ENCODE measurements at places on chromosomes 6 and 20.

GRCh38 chr20:63125838-63126601, 89.9 kb downstream of the YTHDF1 start:
- no peak for DNase-seq

DNA sequence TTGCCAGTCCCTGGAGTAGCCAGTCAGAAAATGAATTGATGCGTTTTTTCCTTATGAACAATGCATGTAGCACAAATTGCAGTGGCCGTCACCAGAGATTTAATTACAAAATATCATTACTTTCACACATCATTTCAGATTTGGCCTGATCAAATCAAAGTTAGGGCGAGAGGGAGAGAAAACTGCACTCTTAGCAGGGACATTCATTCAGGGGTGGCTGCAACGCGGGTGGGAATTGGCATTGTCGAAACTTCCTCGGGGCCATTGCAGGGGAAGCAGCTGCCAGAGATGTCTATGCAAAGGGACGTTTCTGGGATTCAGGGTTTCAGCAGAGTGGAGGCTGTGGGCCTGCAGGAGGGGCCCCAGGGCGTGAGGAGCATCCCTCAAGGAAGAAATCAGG, 76.5 kb upstream of the TOP1 start:
- DNase-seq: no peak

DNA sequence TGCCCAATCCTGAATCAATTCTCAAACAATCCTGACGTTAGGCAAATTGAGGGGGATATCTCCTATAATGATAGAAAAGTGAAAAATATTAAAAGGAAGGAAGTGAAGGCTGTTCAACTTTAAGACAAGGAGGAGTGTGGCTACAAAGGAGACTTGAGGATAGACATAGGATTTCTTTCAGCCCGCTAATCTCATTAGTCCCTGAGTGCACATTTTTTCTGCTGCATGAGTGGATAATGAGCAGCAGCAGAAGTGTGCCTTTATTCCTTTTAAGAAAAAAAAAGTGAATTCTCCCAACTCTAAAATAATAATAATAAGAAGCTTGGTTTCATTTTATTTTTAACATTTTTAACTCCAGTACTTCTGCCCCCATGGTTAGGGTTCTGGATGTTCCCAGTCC, 102.0 kb downstream of the SPTLC3 start:
- DNase-seq: no peak

GRCh38 chr6:143258945-143259344, 191.6 kb downstream of the ADAT2 start:
- peak; percentile 71 for DNase-seq

- DNase-seq: no peak
Observed at GRCh38 chr6:19983374-19983773, 146.2 kb downstream of the ID4 start.

GRCh38 chr20:37822141-37822601, 80.8 kb upstream of the VSTM2L start:
- DNase-seq: no peak

DNA sequence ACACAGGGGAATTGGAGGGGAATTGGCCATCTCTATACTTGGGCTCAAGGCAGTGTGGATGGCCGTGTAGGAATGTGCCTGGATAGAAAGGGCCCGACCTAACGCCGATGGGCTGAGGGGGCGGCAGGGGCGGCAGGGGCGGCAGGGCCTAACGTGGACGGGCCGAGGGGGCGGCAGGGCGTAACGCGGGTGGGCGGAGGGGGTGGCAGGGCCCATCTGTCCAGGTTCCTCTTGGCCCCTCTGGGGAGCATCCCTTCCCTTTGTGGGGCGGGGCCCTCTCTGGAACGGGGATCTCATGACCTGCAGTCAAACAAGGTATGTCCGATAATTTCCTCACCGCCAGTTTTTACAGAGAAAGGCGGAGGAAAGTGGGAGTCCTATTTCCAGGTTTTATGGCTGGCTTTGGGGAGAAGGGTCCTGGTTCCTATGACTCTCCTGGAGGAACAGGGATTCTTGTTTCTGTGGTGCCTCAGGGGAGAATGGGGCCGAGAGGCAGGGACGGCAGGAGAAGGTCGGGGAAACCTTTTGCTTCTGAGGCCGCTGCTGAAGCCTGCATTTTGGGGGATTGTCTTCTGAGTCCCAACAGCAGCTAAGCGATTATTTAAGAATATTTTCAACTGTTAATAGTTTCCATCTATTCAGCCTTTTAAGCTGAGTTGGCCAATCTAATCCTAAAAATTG, 100.8 kb upstream of the FRMD1 start:
- no peak for DNase-seq

DNA sequence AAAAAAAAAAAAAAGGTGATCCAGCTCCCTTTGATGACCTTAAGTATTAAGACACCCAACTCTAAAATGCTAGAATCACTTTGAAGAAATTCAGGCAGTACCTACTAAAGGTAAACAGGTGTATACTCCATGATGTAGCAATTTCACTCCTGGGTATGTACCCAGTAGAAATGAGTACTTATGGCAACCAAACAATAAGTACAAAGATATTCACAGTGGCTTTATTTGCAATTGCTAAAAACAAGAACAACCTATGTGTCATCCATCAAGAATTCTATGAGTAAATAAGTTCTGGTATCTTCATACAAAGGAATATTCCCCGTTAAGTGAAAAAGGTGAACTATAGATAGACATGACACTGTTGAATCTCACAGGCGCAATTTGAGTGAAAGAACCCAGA, 29.4 kb downstream of the MDGA1 start:
- DNase-seq: no peak

DNA sequence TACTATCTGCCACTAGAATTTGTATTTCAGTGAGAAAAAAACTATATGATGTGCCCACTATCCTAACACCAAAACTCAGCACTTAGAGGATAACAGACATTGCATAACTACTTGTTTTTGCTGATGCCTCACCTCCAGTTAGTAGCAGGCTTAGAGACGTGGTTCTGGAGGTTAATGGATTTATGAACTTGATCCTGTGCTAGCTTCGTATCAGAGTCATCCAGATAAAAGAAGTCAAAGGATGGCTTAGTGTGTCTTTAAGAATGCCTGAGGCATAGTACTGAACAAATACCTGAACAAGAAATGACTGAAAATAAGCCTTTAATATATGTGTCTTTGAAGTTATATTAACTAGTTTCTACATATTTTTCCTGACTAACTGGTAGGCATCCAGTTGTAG, 414.9 kb upstream of the PTCHD4 start:
- no peak for DNase-seq

- no peak for DNase-seq
Observed at GRCh38 chr6:53377289-53377688, 28.5 kb upstream of the ELOVL5 start.

- DNase-seq: peak; percentile 95
Observed at GRCh38 chr6:150622941-150623874, 23.5 kb downstream of the PLEKHG1 start.

- DNase-seq: no peak
Observed at GRCh38 chr6:160188773-160189172, 67.2 kb downstream of the SLC22A1 start.

GRCh38 chr6:82467338-82467737, 103.7 kb downstream of the TPBG start:
- DNase-seq: no peak

GRCh38 chr6:155779456-155779855, 323.8 kb upstream of the NOX3 start:
- no peak for DNase-seq

DNA sequence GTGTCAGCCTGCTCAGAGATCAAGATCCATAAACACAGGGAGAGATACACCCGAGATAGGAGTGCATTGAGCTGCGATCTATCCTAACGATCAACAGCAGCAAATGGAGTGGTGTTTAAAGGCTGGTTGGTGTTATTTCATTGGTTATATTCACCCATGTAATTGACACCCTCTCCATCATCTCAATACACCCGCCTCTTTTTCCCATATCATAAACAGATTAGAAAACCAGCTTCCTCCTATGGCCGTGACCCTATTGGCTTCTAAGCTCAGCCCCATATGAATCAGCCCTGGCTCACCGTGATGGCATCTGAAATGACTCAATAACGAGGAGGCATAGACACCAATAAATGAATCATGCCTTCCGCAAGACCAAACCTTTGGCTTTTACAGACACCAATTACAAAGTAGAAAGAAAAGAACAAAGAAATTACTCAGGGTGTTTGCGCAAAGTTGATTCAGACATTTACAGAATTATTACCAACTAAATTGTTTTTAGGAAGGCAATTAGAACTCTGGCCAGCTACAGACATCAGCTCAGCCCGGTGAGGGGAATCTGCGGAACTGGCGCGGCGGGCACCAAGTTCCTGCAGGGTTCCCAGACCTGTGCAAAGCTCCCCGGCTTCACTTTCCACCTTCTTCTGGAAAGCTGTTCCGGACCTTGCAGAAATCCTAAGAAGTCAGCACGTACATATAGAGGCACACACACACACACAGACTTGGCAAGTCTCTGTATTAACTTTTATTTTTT, 11.5 kb downstream of the PMEPA1 start:
- DNase-seq: peak; percentile 95

DNA sequence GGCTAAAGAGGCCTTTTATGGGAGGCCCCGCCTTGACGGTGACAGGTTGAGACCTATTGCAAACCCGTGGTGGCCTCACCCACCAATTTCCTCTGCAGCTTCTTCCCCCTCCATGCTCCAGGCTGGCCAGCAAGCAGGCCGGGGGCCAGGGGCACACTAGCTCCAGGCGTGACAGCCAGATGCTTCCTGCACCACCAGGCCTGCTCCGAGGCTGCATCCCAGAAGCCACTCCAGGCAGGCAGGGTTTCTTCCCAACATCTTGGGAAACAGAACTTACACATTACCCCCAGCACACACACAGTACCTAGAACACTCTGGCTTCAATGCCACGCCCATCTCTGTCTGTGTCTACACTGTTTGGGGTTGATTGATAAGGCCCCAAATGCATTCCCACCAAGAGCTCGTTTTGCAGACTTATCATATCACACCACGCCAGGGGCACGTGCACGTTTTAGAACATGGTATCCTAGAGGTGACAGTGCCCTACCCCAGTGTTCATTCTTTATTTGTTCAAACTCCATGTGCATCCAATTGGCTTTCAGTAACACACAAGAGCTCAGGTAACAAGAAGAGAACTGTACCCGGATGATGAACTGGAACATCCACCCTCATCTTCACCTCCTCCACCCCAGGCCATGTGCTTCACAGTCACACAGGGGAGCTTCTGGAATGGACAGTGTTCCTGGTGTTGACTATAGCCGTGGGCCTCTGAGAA, 221.4 kb upstream of the RREB1 start:
- DNase-seq: peak; percentile 75

- peak; percentile 21 for DNase-seq
Observed at GRCh38 chr6:119467488-119468081, 118.0 kb upstream of the MAN1A1 start.

GRCh38 chr6:105882828-105883227, 203.3 kb upstream of the PRDM1 start:
- no peak for DNase-seq

- no peak for DNase-seq
Observed at GRCh38 chr6:101397199-101397598, 3.7 kb downstream of the GRIK2 start.

GRCh38 chr6:45966797-45967196, 48.9 kb downstream of the CLIC5 start:
- DNase-seq: peak; percentile 59

- peak; percentile 48 for DNase-seq
Observed at GRCh38 chr6:11111769-11112437, 378 bp upstream of the ERVFRD-1 start.

DNA sequence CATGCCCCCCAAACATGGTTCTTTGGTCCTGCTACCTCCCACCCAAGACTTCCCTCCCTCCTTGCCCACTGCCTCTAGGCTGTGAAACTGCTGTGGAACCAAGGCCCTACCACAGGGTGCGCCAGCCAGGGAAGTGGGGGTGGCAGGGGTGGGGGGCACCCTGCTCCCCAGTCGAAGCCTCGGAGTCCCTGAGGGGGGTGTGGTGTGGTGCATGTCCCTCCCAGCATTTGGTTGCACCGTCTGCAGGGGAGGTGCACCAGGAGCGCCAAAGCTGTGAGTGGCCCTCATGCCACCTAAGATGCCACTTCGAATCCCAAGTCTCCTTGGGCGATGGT, 1.8 kb downstream of the RGS19 start:
- no peak for DNase-seq
